ENCODE measurements at places on chromosomes 6 and 20. TPM values are rescaled to one million over a fixed set of nuclear protein-coding genes. Genes with fewer than 3 reads are reported as not detected.

Gene HCRTR2
- total RNA-seq: not detected

Gene SPATS1
- not detected for total RNA-seq

Gene RAET1E
- total RNA-seq: 0.37 TPM

Gene CRISP2
- not detected for total RNA-seq

Gene TAGAP
- not detected for total RNA-seq

Gene BEND6
- 12.8 TPM for total RNA-seq

Gene JPH2
- 0.43 TPM for total RNA-seq

Gene PYGB
- 73.7 TPM for total RNA-seq

Gene ARMH2
- total RNA-seq: not detected

Gene SEL1L2
- not detected for total RNA-seq

Gene FAM209B
- total RNA-seq: not detected

Gene SIRPD
- not detected for total RNA-seq

Data from smooth muscle cell of bladder (primary cell).